ENCODE measurements at places on chromosomes 1 and 21. TPM values are rescaled to one million over a fixed set of nuclear protein-coding genes. Genes with fewer than 3 reads are reported as not detected.

The C1orf105 gene
- not detected for total RNA-seq

GRCh38 chr1:199746666-199747384, 280.7 kb upstream of the NR5A2 start:
- H3K36me3 ChIP-seq, result no peaks in the 10 kb centered on the region
- H3K4me1 ChIP-seq, result no peaks in the 10 kb centered on the region
- no peak overlapping the region for H3K4me3 ChIP-seq
- no peak overlapping the region for H3K27ac ChIP-seq
- no peak for DNase-seq
- peaks cover 1% of the 10 kb centered on the region for H3K27me3 ChIP-seq

- no peak for DNase-seq
- H3K4me3 ChIP-seq, result no peak overlapping the region
- no peak overlapping the region for H3K27ac ChIP-seq
These were observed 91.2 kb downstream of the AJAP1 start for GRCh38 chr1:4745560-4745959.

DNA sequence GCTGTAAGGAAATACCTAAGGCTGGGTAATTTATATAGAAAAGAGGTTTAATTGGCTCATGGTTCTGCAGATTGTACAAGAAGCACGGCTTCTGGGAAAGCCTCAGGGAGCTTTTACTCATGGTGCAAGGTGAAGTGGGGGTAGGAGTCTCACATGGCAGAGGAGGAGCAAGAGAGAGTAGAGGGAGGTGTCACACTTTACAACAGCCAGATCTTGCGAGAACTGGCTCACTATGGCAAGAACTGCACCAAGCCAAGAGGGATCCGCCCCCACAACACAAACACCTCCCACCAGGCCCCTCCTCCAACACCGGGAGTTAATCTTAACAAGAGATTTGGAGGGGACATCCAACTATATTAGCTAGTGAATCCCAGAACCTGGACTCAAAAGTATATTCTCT, 135.4 kb upstream of the SOD1 start:
- H3K36me3 ChIP-seq, result no peaks in the 10 kb centered on the region
- H3K4me1 ChIP-seq, result peaks cover 7% of the 10 kb centered on the region
- H3K27ac ChIP-seq, result no peak overlapping the region
- H3K4me3 ChIP-seq, result no peak overlapping the region
- H3K27me3 ChIP-seq, result peaks cover 13% of the 10 kb centered on the region

DNA sequence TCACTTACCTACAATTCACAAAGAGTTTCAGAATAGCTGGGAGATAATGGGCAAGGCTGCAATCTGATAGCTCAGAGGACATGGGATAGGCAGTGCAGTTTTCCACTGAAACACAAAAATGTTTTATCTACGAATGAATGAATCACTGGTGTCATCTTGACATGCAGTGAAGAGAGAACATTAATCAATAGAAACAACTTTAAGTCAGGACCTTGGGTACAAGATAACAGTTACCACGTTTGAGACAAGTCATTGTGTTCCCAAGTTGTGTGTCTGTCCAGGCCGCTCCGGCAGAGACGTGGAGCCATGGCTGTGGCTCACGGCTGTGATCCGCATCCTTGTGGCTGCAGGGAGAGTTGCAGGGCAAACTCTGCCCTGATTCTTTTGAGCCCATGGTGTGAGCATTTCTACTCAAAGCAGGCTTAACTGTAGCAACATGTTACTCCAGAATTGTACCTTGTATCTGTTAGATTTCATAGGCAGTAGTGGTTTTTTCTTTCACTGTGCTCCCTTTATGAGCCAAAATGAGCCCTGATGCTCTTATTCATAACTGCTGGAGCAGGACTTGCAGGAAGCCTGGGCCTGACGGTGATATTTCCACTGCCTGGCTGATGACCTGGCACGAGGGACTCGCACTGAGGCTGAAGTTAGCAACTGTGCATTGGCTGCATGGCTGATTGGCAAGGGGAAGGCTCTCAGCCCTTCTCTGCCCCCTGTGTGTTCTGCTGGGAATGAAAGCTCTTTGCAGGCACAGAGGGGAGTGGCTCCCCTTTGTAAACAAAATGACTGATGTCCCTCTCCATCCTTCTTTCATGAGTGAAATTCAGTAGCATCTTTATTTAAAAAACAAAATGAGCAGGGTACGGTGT, 465.2 kb downstream of the AJAP1 start:
- no peak overlapping the region for H3K27ac ChIP-seq
- no peaks in the 10 kb centered on the region for H3K36me3 ChIP-seq
- H3K4me3 ChIP-seq, result no peak overlapping the region
- no peaks in the 10 kb centered on the region for H3K27me3 ChIP-seq
- no peak for DNase-seq
- H3K4me1 ChIP-seq, result no peaks in the 10 kb centered on the region

All from activated T-helper 2 cell treated with anti-CD3 and anti-CD28 coated beads, Interferon-gamma antibody, Interleukin-2, Interleukin-4, amounts not matched to agents 10 μg/mL and 5 μg/mL and 100 μg/mL, durations not matched to agents 14 hours and 24 hours and 36 hours (primary cell).